ENCODE measurements at places on chromosomes 2 and 18.

DNA sequence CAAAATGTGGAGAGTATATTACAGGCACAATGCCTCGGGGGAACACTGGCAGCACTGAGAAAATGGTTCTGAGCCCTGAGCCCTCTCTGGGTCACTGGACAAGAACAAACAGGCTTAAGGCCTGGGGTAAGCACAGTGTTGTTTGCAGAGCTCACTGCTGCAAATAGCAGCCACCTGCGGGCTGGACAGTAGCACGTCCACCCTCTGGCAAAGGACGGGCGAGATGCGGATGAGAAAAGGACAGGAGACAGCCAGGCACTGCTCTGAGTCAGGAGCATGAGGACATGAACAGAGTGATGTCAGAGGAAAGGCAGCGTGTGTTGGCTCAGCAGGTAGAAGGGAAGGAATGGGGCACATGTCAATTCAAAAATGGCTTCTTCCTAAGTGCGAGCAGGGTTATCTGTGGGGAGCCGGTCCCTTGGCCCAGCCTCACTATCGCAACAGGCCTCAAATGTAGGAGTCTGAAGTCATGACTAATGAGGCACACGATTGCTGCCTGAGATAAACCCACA is 25.9 kb upstream of the NEB start:
- DNase-seq: no peak

DNA sequence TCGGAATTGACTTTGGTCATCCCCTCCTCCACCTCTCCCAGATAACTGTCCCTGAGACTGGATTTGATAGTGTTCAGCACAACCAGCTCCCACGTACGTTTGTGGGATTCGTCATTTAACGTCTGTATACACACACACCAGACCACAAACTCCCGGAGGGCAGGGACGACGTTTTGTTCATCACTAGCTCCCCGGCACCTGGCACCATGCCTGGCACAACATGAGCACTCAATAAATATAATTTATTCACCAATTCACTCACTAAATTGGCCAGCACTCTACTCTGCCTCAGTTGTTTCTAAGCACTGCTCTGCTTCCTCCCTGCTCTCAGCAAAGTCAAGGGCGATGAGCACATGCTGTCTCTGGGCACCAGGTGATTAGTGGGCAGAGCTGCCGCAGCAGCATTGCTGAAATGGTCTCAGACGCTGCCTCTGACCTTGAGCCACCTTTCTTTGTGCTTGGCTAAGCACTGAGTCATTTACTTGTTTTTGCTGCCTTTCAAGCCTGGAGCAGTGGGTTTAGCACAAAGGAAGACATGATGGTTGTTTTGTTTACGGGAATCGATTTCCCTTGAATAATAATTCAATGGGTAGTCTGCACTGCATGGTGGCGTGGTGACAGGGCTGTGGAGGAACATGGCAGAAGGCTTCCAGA is 19.3 kb upstream of the LOXHD1 start:
- no peak for DNase-seq

DNA sequence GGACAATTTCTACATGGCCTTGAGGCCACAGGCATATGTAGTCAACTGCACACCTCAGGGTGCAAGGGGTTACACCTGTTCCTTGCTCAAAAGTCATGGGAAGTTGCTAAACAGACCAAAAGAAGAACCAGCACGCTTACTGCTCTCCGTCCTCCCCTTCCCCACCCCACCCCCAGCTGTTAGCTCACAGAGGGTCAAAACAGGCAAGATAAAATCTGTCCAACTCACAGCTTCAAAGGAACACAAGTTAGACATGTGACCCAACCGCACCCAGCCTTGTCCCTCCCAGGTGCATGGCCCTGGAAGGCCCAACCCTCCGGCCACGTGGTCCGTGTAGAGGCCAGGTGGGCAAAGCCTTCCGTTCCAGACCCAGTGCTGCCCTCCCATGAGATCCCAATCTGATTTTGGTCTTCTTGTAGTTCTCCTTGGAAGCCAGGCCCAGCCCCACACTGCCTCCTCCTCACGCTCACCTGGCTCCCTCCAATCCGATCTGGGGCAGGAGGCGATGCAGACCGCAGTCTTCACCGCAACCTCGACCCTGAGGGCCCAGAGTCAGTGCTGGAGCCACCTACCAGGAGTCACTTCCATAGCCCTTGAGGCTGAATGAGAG is 14.5 kb upstream of the ASPRV1 start:
- DNase-seq: no peak

GRCh38 chr2:237569041-237569440 is 2.7 kb downstream of the PRLH start:
- no peak for DNase-seq

DNA sequence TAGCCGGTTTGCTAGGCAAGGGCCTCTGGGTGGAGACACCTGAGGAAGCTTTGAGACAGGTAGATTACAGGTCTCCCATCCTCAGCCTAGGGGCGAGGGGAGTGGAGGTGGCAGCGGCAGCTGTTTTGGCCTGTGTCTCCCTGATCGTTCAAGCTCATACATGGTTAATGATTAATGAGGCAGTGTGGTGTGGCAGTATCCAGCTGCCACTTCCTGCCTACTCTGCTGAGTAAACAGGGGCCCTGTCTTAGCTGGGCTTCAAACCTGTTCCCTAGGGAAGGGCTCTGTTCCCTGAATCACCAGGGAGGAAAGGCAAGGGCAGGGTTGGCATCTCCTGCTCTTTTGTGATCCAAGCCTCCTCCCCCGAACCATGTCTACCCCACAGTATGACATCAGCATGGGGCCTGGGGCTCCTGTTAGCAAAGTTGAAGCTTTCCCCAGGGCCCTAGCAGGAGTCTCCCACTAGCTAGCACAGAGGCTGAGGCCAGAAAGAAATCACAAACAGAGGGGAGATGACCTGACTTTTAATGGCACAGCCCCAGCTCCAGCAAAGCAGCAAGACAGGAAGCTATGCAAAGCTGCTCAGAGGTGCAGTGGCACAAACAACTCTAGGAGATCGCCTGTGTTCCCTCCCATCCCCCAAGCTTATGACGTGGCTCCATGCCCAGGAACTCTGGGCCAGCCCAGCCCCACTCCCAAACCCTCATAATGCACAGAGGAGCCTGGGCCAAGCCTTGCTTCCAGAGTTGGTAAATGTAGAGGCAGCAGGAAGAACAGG is 3.7 kb upstream of the TUBA4B start:
- DNase-seq: no peak

DNA sequence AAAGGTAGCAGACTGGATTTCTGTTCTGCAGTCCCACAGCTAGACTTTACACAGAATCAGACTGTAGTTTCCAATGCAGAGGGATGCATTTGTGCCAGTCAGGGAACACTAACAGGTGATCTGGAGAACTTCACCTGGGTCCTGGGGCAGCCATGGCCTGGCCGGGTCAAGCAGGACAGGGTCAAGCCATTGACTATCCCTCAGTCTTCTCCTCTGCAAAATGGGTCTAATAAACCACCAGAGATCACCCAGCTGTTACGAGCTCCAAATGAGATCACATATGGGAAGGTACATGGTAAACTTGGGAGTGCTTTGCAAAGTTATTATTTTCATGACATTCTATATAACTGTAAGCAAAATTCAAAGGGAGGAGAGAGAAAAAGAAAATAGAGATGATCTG is 294.1 kb downstream of the CDCA7 start:
- no peak for DNase-seq

GRCh38 chr2:88765154-88765888 is 73.8 kb downstream of the RPIA start:
- no peak for DNase-seq

All from inflammatory macrophage treated with lipopolysaccharide for 1 hour (primary cell).